ENCODE measurements at places on chromosomes 1 and 21. TPM values are rescaled to one million over a fixed set of nuclear protein-coding genes. Genes with fewer than 3 reads are reported as not detected.

OR2L3 gene
- total RNA-seq, result not detected

- DNase-seq, result no peak
- H3K4me1 ChIP-seq, result no peaks in the 10 kb centered on the region
- H3K4me3 ChIP-seq, result no peak overlapping the region
Observed at GRCh38 chr1:35431173-35431599, 126.0 kb downstream of the KIAA0319L start.

GRCh38 chr1:231981675-231982074 is 355.1 kb downstream of the DISC1 start:
- H3K4me1 ChIP-seq, result peaks cover 18% of the 10 kb centered on the region
- no peak overlapping the region for H3K4me3 ChIP-seq
- no peaks in the 10 kb centered on the region for H3K27me3 ChIP-seq
- no peak for DNase-seq
- H3K36me3 ChIP-seq, result no peaks in the 10 kb centered on the region
- H3K27ac ChIP-seq, result no peak overlapping the region

GRCh38 chr1:83583351-83584014 is 415.4 kb downstream of the TTLL7 start:
- peaks cover 3% of the 10 kb centered on the region for H3K36me3 ChIP-seq
- no peaks in the 10 kb centered on the region for H3K27me3 ChIP-seq
- no peak overlapping the region for H3K4me3 ChIP-seq
- no peak for DNase-seq

Measured in type B pancreatic cell (in vitro differentiated cells).